ENCODE measurements at places on chromosomes 16 and 17.

DNA sequence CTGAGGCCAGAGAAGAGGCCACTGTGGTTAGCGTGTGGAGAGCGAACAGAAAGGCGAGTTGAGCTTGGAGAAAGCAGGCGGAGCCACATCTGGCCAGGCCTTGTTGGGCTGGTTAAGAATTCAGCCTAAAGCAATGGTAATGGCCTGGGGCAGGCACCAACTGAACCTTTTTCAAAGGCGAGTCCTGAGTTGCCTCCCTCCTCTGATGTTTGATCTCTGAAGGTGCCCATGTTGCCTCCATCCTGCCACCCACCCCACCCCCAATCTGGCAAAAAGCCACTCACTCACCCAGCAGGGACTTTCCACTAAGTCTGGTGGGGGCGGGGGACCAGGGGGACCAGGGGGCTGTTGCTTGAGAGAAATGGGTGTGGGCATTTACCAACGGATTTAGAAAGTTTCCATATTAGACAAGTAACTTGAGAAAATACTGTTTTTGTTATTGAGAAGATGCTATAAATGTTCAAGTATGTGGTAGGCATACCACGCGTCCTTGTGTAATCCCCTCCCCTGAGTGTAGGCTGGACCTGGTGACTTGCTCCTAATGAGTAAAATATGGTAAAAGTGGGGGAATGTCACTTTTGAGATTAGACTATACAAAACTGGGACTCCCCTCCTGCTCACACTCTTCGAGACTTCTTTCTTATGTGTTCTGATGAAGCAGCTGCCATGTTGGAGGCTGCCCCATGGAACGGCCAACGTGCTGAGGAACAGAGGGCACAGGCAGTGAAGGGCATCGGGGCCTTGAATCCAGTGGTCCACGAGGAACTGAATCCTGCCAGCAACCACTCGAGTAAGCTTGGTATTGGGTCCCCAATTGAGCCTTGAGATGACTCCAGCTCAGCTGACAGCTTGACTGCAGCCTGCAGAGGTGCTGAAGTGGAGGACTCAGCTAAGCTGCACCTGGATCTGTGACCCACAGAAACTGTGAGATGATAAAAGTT, 29.9 kb upstream of the TNS4 start:
- DNase-seq = no peak

DNA sequence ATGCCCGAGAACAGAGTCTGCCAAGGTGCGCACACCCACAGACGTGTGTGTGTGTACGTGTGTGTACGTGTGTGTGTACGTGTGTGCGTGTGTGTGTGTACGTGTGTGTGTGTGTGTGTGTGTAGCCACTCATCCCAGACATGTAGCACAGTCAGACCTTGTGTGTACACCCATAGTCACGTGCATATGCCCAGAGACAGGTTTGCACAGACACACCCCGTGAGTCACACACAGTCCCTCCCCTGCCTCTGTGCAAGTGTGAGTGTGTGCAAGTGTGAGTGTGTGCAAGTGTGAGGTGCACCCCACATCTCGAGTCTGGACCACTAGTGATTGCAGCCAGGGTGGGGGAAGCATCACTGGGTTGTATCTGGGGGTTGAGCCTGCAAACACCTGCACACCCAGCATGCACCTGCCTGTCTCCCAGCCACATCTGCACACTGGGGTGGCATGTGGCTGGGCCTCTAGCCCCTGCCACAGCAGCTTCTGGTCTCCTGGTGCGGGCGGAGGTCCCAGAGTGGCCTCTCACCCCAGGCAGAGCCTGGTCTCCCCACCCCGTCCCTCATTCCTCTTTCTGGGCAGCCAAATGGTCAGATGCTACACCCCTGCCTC, 23.6 kb downstream of the BAHCC1 start:
- no peak for DNase-seq

DNA sequence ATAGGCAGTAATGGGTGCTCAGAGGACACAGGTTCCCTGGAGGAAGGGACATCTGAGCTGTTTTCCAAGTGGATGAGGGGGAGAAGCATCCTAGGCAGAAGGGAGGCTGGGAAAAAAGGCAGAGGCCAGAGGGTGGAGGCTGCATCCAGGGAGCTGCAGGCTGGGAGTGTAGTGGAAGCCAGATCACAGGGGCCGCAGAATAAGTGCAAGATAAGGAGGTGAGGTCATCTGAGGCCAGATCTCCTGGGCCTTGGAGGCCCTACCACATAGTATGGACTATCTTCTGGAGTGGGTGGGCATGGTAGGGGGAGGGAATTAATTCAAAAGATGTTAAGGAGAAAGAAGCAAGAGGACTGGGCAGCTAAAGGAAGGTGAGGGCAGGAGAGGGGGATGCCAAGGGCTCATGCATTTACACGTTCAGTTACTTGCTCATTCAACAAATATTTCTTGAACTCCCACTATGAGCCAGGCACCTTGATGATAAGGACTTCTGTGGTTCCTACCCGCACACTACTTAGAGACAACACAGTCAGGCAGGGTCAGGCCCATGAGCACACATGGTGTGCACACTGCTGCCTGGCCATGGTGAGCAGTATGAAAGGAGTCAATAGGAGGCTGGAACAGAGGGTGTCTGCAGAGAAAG, 2.4 kb upstream of the RIPOR1 start:
- DNase-seq = no peak

DNA sequence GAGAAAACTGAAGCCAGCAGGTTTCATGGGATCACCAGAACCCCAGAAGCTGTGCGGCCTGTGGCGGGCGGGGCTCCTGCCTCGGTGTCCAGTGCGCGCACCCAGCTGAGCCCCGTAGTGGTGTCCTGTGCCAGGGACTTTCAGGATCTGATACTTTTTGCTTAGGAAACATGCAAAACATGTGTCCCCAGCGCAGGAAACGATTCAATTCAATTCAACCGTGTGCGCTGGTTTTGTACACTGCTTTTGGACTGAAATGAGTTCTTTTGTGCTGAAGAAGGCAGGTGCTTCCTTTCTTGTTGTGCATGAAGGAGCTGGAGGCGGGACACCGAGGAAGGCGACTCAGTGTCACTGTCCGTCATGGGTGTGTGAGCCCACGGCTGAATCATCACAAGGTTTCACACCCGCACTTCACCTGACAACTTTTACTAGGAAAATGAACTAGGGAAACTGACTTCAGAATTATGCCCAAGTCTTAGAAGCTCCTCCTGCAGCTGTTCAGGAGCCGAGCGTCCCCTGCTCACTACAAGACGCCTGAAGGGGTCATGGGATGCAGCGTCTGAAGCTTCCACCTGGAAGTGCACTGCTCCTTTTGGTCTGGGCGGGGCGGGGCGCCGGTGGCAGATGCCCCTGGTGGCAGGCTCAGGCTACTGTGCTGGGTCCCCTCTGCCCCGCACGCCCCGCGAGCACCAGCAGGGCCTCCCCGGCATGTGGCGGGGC, 31.4 kb upstream of the ZNF750 start:
- no peak for DNase-seq

GRCh38 chr16:22077700-22078313, 14.5 kb upstream of the VWA3A start:
- peak; percentile 47 for DNase-seq

DNA sequence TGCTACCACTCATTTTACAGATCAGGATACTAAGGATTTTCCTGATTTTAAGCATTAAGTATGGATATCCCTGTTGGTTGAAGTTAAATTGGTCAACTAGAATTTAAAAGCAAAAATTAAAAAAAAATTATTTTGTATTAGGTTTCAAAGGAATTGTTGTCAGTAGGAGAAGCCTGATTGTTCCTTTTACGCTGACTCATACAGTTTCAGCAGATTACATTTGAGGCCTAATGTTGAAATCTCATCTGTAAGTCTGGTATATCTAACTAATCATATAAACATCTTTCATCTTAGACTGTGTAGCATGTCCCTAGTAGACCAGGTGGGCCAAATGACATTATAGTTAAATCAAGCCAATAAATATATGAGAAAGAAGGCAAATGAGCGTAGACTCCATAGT, 83.5 kb downstream of the FTO start:
- DNase-seq = no peak

DNA sequence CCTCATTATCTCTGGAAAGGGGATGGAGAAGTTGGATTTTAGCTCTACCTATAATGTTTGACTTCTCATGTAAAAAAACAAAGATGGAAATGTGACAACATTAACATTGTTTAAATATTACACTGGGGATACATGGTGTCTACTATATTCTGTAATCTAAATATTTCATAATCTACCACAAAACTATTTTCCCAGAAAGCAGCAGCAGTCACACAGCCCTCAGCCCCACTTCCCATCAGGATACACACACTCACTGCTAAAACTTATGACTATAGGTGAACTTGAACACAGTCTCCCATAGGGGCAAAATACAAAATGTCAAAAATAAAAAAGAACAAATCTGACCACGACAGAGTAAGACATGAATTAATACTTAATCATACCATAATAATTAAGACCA, 95.7 kb downstream of the KANSL1 start:
- DNase-seq = no peak

GRCh38 chr16:49704586-49705155, 151.2 kb downstream of the ZNF423 start:
- DNase-seq = no peak

GRCh38 chr17:73338050-73338521, 26.3 kb upstream of the CDC42EP4 start:
- DNase-seq = no peak

- no peak for DNase-seq
These were observed 25.2 kb upstream of the SLC5A11 start for GRCh38 chr16:24820522-24820921.

GRCh38 chr17:41965694-41966462, 717 bp upstream of the CNP start:
- DNase-seq = peak; percentile 50

DNA sequence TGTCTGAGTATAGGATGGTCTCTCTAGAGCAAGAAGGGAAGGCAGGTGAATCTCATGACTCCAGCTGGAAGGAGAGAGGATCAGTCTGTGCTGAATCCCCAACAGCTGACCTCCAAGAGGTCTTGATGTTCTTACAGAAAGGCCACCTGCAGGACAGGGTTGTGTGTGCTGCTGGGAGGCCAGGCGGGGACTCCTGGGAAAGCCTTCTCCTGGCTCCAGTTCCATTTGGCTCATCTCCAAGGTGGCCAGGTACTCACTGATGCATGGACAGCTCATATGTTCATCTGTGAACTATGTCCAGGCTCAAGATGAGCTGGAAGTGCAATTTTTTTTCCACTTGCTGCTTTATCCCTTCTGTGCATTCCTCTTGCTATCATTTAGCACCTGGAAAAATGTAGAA, 730.2 kb upstream of the RBFOX1 start:
- no peak for DNase-seq
